CD4-positive, alpha-beta T cell treated with Interleukin-2 at 100 ng/mL for 4 hours (primary cell): ENCODE measurements at places on chromosomes 7 and 10.

DNA sequence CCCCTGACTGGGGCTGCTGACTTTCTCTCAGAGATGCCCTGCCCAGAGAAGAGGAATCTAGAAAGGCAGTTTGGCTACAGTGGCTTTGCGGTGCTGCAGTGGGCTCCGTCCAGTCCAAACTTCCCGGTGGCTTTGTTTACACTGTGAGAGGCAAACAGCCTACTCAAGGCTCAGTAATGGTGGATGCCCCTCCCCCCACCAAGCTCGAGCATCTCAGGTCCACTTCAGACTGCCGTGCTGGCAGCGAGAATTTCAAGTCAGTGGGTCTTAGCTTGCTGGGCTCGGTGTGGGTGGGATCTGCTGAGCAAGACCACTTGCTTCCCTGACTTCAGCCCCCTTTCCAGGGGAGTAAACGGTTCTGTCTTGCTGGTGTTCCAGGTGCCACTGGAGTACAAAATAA is 734.5 kb upstream of the LRRN3 start:
- no peak for DNase-seq

GRCh38 chr7:49771427-49772176 is 1.8 kb upstream of the VWC2 start:
- DNase-seq = no peak

DNA sequence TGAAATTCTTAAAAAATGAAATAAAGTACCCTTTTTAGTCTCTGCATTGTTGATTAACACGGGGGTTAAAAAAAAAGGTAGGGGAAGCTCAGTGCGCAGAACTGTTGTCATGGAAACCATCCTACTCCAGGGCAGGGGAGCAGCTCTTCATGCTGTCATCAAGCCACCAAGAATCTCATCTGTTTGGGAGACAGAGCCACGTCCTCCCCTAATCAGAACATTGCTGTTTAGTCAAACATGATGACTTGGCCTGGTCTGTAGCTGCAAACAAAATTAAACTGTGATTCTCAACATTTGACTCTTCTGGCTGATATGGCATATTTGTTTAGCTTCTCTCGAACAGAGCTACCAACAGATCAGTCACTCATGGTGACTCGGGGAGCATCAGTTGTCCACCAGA is 254.4 kb upstream of the KLF14 start:
- DNase-seq = peak; percentile 85

GRCh38 chr10:12097791-12098190 is 29.0 kb downstream of the DHTKD1 start:
- no peak for DNase-seq

DNA sequence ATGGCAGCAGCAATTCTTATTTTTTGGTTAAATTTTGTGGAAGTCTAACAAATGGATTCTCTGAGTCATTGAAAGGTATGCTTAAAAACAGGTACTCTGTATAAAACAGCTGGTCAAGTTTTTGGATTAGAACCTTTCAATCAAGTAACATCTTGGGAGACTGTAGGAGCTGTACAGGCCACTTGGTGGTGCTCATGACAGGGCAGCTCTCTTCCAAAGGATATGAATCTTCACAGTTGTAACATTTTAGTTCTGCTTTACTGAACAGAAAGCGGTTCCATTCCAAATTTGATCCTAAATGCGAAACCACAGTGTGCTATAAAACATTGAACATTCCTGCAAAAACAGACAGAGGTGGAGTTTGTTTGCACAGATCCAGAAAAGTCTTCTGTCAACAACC is 44.5 kb upstream of the AGR3 start:
- DNase-seq = peak; percentile 12

- DNase-seq = peak; percentile 21
Observed at GRCh38 chr7:155198901-155199845, 98.5 kb upstream of the INSIG1 start.

DNA sequence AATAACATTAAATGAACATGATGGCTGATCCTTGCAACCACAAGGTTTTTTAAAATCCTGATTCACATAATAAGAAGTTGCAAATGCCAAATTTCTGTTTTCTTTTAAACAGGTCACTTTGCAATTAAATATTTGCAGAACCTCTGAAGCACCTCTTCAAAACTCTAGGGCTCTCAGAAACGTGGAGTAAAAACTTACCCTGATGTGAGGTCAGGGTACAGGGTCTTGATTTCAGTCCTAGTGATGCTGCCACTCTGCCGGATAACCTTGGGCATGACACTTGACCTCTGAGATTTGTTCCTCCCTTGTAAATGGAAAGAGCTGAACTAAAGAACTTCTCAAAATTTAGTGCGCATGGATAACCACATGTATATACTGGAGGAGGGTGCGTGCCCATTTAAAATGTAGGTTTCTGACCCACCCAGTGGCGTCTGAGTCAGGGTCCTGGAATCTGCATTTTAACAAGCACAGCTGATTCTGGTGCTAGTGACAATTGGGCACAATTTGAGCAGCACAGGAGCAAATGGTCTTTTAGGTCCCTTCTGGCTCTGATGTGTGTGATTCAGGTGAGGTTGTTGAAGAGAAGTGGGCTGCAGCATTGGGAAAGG is 35.5 kb upstream of the TNPO3 start:
- no peak for DNase-seq

- no peak for DNase-seq
Observed at GRCh38 chr7:156496363-156496769, 144.2 kb upstream of the RNF32 start.

DNA sequence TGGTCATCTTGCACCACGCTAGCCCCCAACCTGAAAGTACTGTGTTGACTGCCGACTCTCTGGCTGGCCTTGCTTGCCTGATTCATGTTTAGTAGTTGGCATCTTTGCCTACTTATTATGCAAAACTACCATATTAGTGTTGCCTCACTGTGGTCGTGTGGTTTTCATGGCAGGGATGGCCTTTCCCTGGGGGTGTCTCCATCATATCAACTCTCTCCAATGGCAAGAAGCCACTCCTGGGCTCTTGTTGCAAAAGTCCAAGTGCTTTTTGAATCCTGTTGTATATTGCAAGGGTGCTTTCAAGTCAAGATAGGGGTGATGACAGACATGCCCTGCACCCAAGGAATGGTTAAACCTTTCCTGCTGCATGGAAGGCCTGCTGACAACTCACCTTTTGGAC is 39.4 kb downstream of the ABLIM1 start:
- DNase-seq = no peak

DNA sequence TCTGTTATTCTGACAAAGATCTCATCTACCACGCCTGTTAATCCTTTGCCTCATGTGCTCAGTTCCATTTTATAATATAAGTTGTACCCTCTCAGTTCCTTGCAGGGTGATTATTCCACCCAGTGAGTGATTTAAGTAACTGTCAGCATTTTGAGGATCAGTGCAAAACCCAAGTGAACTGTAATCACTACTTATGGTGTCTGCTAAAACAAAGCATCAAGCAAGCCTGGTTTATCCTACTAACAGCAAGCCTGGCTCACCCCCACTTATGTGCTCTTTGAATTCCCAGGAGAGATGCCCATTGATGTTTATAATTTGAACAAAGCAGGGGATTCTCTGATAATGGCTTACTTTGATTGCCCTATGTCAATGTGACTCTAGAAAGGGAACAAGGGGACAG is 186.8 kb upstream of the LRGUK start:
- DNase-seq = no peak

- DNase-seq = peak; percentile 46
Observed at GRCh38 chr7:105387508-105388355, 989 bp downstream of the SRPK2 start.

GRCh38 chr7:40979296-40979695 is 723.6 kb downstream of the INHBA start:
- DNase-seq = no peak

- DNase-seq = no peak
Observed at GRCh38 chr7:10644849-10645248, 328.8 kb upstream of the PHF14 start.

DNA sequence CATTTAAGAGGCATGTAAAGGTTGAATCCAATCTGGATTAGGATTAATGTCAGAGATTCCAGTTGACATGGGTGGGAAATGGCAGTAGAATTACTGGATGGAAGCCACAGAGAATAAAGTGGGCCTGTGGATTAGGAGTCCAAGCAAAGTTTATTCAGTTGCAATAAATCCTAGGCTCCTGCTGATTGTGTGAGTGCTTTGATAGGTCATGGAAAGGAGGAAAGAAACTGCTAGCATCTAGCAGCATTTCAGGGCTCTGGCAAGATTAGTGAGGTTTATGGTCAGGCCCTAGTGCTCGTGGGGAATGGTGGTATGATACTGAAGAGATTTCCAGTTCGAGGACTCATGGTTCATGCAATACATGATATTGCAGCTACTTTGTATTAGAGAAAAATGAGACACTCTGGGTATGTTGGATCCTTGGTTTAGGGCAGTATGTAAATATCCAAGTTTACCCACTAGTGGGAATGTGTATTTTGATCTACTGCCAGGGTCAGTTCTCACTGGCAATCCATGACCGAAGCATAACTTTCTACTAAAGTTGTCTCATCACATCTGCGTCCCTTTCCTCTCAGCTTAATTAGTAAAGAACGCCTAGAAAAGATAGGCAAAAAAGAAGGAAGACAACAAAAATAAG is 235.0 kb downstream of the SUGCT start:
- no peak for DNase-seq

GRCh38 chr10:36110097-36110496 is 468.0 kb upstream of the FZD8 start:
- no peak for DNase-seq

DNA sequence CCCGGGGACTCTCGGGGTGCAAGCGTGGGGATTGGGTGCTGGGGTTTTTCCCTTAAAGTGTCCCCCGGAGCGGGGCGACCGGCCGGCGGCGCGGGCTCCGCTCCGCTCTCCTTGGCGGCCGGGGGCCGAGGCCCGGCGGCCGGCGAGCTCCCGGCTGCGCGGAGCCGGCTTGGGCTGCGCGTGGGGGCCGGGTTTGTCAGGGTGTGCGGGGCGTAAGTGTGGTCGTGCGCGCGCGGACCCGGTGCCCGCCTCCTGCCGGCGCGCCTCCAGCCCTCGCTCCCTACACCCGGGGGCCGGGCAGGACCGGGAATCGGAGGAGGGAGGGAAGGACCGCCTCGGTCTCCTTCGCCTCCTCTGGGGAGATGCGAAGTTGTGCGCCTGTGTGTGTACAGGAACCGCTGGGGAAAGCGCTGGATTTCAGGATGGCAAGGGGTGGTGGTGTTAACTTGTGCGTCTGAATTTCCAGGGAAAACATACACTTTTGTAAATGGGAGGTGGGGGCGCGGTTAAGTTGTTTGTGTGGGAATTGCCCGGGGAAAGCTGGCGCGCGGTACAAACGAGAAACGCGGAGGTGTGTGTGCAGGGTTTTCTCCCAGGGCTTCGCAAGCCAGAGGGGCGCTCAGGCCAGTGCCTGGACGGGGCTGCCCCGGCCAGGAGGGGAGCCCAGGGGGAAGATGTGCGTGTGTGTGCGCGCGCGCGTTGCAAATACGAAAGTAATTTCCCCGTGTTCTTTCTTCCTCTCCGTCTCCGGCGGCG is 737 bp downstream of the ZMIZ1 start:
- peak; percentile 40 for DNase-seq

GRCh38 chr7:80415522-80415921 is 96.3 kb downstream of the GNAT3 start:
- DNase-seq = no peak

DNA sequence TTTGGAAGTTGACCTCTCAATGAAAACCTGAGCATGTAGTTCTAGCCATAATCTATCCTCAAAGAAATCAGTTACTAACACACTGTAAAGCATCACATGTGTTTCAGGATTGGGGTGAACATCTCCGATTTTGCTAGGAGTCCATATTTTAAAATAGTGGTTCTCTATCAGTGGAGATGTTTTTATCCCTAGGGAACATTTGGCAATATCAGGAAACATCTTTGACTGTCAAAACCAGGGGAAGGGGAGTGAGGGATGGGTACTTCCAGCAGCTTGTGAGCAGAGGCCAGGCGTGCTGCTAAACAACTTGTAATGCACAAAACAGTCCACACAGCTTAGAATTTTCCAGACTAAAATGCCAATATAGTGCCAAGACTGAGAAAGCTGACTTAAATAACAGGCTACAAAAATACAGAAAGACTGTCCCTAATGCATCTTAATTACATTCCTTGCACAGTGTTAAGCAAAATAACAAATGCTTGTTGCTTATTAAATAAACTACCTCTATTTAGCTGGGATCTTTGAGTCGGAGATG is 120.9 kb downstream of the CRPPA start:
- DNase-seq = no peak

- no peak for DNase-seq
Observed at GRCh38 chr7:1651891-1652290, 18.2 kb upstream of the ELFN1 start.

DNA sequence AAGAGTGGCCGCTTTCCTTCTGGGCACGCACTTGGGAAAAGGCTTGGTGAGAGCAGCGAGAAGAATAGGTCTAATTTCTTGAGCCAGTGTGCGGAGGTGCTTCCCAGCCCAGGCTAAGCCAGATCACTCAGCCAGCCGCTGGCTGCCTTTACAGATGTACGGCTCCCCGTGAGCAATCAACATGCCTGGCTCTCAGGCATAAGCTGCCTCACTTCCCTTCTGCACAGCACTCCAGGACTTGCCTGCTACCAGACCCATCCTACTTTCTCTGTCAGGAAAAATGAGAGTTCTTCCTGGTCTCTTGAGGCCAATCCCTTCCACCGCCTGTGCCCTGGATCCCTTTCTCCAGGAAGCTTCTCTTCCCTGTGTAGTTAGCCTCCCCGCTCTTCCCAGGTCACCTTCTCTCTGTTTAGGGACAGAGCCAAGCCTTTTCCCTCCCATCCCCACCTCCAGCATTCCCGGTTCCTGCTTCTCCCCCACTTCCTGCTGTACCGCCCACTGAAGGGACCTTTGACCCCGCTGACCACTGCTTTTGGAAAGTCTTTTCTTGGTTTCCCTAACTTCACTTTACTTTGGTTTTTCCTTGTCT is 1.1 kb upstream of the ACTR3C start:
- no peak for DNase-seq

DNA sequence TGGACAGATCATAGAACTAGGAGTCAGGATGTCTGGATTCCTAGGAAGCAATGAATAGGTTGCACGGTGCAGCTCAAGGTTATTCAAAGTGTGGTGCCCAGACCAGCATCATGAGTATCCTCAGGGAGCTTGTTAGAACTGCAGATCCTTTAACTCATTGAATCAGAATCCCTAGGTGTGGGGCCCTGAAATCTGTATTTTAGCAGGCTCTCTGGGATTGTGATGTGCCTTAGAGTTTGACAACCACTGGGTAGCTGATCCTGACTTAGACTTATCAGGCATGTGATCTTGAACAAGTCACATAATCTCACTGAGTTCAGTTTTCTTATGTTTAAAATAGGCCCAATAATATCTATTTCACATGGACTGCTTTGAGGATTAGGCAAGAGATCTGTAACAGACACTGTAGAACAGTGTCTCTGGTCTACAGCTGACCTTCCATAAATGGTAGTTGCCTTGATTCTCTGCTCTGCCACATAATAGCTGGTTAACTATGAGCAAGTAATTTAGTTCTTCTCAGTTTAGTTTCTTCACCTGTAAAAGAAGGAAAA is 46.4 kb upstream of the ATRNL1 start:
- DNase-seq = no peak

GRCh38 chr10:131082991-131083481 is 228.5 kb downstream of the TCERG1L start:
- no peak for DNase-seq

GRCh38 chr7:46452561-46453135 is 531.6 kb upstream of the IGFBP3 start:
- DNase-seq = no peak
